ENCODE measurements at places on chromosomes 1 and 21. TPM values are rescaled to one million over a fixed set of nuclear protein-coding genes. Genes with fewer than 3 reads are reported as not detected.

- H3K27me3 ChIP-seq, result no peaks in the 10 kb centered on the region
- no peak overlapping the region for H3K4me3 ChIP-seq
Measured at GRCh38 chr1:45215485-45216199, 9.2 kb upstream of the ZSWIM5 start.

- peaks cover 16% of the 10 kb centered on the region for H3K4me1 ChIP-seq
- H3K4me3 ChIP-seq, result no peak overlapping the region
- H3K27ac ChIP-seq, result no peak overlapping the region
- no peaks in the 10 kb centered on the region for H3K27me3 ChIP-seq
Measured at GRCh38 chr1:9385801-9386573, 93.3 kb downstream of the SPSB1 start.

DNA sequence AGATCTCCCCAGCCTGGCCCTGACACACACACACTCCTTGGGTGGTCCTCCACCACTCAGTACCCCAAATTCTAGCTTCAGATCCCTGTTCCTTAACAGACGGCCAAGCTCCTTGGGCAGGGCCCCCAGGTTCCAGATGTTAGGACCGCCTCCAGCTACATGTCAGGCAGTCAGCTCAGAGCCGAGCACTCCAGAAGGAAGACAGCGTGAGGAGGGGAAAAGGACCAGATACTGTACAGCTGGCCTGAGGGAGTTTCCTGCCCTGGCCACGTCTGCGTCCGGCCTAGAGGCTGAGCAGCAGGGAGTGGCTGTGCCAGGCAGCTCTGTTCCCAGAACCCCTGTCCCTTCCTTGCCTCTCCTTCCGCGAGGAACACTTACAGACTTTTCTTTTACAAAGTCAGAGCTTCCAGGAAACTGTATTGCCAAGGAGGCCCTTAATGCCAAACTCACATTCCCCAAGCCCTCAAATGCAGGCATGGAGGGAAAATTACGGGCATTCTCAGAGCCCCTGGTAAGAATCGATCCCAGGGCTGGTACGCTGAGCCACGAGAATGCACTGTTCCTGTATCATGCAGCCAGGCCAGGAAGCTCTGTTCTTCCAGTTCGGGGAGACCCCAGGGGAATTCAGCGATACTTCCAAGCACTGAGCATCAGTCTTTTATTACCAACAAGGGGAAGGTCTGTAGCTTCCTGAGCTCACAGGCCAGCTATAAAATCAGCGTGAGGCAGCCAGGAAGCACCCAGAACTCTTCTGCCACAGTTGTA, 45.2 kb upstream of the CNTN2 start:
- no peak for DNase-seq
- no peaks in the 10 kb centered on the region for H3K4me1 ChIP-seq
- H3K27ac ChIP-seq, result no peak overlapping the region
- H3K4me3 ChIP-seq, result no peak overlapping the region

Gene AMIGO1
- total RNA-seq, result 9.5 TPM
